ENCODE measurements at places on chromosomes 13 and 19.

GRCh38 chr13:39362652-39363381, 240.2 kb downstream of the LHFPL6 start:
- DNase-seq, result no peak

- no peak for DNase-seq
Measured at GRCh38 chr13:74449811-74450524, 315.8 kb upstream of the KLF12 start.

GRCh38 chr19:12784871-12785430, 6.3 kb upstream of the JUNB start:
- no peak for DNase-seq

DNA sequence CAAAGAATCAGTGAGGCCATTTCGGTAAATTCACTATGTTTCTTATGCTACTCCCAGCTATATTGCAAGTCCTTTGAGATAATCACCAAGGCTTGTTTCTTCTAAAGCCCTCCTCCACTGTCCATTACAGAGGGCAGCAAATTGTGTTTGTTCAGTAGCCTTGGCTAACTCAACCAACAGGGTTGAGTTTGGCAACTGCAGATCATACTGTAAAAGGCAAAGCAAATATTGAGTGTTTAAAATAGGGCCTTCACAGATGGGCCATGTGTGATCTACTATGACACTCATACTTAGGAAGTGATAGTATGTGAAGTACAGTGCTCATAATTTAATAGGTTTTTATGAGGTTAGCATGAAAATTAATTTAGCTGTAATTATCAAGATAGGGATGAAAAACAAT, 171.3 kb downstream of the DACH1 start:
- no peak for DNase-seq

- no peak for DNase-seq
Measured at GRCh38 chr13:73307481-73307880, 248.7 kb downstream of the KLF5 start.

GRCh38 chr19:19436137-19436691, 30.7 kb downstream of the GATAD2A start:
- DNase-seq, result no peak
